ENCODE measurements at places on chromosomes 16 and 17. TPM values are rescaled to one million over a fixed set of nuclear protein-coding genes. Genes with fewer than 3 reads are reported as not detected.

Gene SMIM22
- not detected for total RNA-seq

GRCh38 chr17:2181206-2181896 is 122.2 kb downstream of the SMG6 start:
- H3K36me3 ChIP-seq, result no peaks in the 10 kb centered on the region
- no peaks in the 10 kb centered on the region for H3K27me3 ChIP-seq
- peak; percentile 5 for DNase-seq
- peaks cover 58% of the 10 kb centered on the region for H3K4me1 ChIP-seq

Gene DOC2B
- total RNA-seq, result 1.1 TPM

- H3K4me3 ChIP-seq, result no peak overlapping the region
- no peaks in the 10 kb centered on the region for H3K36me3 ChIP-seq
- peaks cover 6% of the 10 kb centered on the region for H3K27me3 ChIP-seq
- H3K4me1 ChIP-seq, result no peaks in the 10 kb centered on the region
- DNase-seq, result peak; percentile 40
Measured at GRCh38 chr17:10036511-10037061, 131.5 kb upstream of the RCVRN start.

Gene ALOXE3
- not detected for total RNA-seq

GRCh38 chr17:41734949-41735313 is 488 bp upstream of the HAP1 start:
- H3K36me3 ChIP-seq, result no peaks in the 10 kb centered on the region
- H3K27ac ChIP-seq, result no peak overlapping the region
- peaks cover 54% of the 10 kb centered on the region for H3K27me3 ChIP-seq
- peak overlapping the region; percentile 44 for H3K4me3 ChIP-seq
- DNase-seq, result no peak

Gene MSLN
- total RNA-seq, result not detected

DNA sequence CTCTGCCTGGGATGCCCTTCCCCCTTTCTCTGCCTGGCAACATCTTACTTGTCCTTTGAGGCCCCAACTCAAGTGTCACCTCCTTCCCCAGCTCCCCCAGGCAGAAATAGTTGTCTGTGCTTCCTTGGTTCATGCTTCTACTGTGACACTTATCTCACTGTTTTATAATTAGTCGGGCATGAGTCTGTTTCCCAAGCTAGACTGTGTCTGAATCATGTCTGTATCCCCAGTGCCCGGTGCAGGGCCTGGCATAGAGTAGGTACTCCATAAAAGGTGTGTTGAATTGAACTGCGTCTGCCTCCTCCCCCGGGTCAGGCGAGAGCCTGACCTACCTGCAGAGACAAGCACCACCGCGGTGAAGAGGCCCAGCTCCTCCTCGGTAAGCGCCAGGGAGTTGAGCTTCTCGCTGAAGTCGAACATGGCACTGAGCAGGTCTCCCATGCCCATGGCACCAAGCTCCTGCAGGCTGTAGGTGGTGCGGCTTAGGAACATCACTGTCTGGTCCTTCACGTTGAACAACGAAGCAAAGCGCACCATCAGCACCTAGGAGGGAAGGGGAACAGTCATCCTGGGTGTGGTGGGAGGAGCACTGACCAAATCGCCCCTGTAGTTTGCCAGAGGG is 6.7 kb downstream of the NR1D1 start:
- peak overlapping the region; percentile 99 for H3K27ac ChIP-seq
- H3K4me1 ChIP-seq, result peaks cover 79% of the 10 kb centered on the region

DNA sequence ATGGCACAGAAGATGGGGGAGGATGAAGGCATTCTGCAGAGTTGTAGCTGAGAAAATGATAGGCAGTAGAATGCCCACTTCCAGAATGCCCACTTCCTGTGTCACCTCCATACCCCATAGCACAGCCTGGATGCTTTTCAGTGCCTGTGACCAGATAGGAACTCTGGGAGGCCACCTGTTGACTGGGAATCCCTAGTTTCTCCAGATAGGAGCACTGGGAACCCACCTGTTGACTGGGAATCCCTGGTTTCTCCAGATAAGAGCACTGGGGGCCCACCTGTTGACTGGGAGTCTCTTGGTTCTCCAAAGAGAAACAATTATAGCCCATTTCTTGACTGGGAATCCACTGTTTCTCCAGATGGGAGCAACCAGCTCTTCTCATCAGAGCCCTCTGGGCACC is 11.6 kb downstream of the CPHXL start:
- no peak overlapping the region for H3K27ac ChIP-seq
- H3K27me3 ChIP-seq, result no peaks in the 10 kb centered on the region
- DNase-seq, result no peak

Gene CFAP97D1
- total RNA-seq, result not detected

Gene SLC5A2
- not detected for total RNA-seq

- H3K27me3 ChIP-seq, result no peaks in the 10 kb centered on the region
- peak overlapping the region; percentile 98 for H3K27ac ChIP-seq
- no peak for DNase-seq
- peaks cover 29% of the 10 kb centered on the region for H3K4me1 ChIP-seq
Measured at GRCh38 chr17:8155996-8156245, 3.7 kb upstream of the PER1 start.

GRCh38 chr17:83199500-83200201 is 120.2 kb downstream of the METRNL start:
- peak overlapping the region; percentile 69 for H3K27ac ChIP-seq
- H3K36me3 ChIP-seq, result no peaks in the 10 kb centered on the region
- no peaks in the 10 kb centered on the region for H3K27me3 ChIP-seq
- no peak overlapping the region for H3K4me3 ChIP-seq

Gene KRTAP9-4
- not detected for total RNA-seq

DNA sequence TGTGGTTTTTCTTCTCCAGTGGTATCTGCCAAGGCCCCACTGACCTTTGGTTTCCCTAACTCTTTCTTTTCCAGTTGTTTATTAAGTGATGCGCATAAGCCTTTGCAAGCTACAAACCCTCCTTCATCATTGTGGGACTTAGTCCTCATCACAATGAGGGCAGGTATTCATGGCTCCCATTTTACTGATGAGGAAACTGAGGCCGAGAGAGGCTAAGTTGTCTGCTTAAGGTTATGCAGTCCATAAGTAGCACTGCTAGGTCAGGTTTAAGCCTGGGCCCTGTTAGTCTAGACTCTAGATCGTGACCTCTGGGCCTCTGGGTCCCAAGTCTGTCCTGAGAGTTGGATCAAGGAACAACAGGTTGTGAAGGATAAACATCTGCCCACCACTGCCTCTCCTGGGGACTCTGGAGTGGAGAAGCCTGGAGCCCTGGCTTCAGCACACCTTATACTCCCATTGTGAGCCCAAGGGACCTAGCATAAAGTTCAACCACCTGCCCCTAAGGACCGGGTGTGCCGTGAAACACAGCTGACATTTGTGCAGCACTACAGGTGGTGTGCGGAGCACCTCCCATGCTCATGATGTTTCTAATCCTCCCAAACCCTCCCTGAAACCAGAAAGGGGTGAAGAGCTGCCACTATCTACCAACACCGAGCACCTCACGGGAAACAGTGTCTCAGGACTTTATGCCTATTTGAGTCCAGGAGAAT is 5.2 kb upstream of the KCNH6 start:
- no peak overlapping the region for H3K4me3 ChIP-seq
- DNase-seq, result no peak
- no peaks in the 10 kb centered on the region for H3K36me3 ChIP-seq
- H3K27me3 ChIP-seq, result no peaks in the 10 kb centered on the region
- H3K4me1 ChIP-seq, result no peaks in the 10 kb centered on the region

GRCh38 chr17:77459018-77459755 is 318.4 kb downstream of the SEC14L1 start:
- H3K27ac ChIP-seq, result peak overlapping the region; percentile 59
- H3K4me1 ChIP-seq, result peaks cover 34% of the 10 kb centered on the region
- no peak for DNase-seq
- no peaks in the 10 kb centered on the region for H3K36me3 ChIP-seq
- H3K27me3 ChIP-seq, result no peaks in the 10 kb centered on the region

Gene FBXW10B
- 1.1 TPM for total RNA-seq

Gene CACNG5
- total RNA-seq, result not detected

Gene CES4A
- 82.7 TPM for total RNA-seq

Data from gastrocnemius medialis (tissue), 4 donors.